ENCODE measurements at places on chromosomes 6 and 20. TPM values are rescaled to one million over a fixed set of nuclear protein-coding genes. Genes with fewer than 3 reads are reported as not detected.

DNA sequence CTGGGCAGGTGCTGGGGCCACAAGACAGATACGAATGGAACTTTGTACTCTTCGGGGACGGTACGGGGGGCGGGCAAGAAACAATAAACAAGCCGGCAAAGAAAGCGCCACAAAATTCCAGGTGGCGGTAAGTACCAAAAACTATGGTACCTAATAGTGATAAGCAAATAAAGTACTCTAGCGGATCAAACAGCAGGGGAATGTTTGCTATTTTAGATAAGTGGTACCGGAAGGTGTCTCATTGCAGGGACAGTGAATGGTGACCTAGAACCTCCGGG, 15.1 kb upstream of the RIPK1 start:
- no peak for DNase-seq

DNA sequence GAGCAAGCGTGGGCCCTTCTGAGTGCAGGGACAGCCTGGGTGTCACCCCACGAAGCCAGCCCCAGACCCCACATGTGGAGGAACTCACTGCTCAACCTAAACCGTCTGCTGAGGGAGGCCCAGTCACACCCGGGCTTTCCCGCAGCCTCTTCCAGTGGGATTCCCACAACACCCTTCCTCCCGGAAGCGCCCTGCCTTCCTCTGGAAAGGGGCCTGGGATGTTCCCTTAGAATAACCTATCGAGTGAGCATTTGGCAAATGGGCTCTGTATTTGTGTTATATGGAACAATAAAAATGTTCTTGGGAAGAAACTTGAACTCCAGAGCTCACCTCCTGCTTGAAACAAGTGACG, 100.0 kb upstream of the DUSP22 start:
- no peak for DNase-seq

- DNase-seq = no peak
Observed at GRCh38 chr6:34317882-34318498, 69.2 kb upstream of the SMIM29 start.

DNA sequence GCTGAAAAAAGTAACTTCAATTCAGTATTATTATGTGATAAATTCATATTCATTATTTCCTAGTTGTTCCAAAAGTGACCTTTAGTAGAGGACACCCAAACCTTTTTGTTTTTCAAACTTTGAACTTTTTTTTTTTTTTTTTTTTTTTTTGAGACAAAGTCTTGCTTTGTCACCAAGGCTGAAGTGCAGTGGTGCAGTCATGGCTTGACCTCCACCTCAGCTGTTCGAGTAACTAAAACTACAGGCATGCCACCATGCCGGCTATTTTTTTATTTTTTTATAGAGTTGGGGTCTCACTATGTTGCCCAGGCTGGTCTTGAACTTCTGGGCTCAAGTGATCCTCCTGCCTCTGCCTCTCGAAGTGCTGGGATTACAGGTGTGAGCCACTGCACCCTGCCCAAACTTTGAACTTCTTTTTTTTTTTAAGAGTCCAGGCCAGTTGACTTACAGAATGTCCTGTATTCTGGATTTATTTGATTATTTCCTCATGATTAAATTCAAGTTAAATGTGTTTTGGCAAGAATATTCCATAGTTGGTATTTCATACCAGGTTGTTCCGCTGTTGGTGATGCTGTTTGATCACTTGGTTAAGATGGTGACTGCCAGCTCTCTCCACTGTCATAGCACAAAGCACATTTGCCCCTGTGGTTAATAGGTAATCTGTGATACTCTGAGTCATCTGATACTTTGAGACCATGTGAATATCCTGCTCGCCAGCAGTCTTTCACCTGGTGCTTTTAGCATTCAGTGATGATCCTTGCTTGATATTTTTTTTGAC, 48.0 kb downstream of the VAPB start:
- DNase-seq = no peak

HNF4A gene
- not detected for total RNA-seq

GRCh38 chr20:59145247-59145923, 18.2 kb upstream of the ZNF831 start:
- no peak for DNase-seq

DNA sequence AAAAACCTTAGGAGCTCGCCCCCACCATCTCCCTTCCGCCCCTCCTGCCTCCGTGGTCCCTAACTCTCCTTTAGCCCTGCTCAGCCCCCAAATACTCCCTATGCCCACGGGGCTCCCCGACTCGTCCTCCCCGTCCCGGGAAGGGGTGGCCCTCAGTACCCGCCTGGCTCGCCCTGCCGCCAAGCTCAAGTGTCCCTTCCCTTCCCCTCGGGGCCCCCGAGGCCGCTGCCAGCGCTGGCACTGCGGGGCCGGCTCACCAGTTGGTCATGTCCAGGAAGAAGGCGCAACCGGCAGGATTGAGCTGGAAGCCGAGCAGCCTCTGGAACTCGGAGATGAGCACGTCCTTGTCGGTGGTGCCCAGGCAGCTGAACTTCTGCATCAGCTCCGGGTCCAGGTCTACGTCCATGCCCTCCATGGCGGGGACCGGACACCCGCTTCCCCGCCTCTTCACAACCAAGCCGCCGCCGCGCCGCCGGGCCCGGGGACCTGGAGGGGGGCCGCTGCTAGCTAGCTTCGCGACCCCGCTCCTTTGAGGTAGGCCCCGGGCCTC, 303 bp downstream of the ILRUN start:
- DNase-seq = peak; percentile 65

DNA sequence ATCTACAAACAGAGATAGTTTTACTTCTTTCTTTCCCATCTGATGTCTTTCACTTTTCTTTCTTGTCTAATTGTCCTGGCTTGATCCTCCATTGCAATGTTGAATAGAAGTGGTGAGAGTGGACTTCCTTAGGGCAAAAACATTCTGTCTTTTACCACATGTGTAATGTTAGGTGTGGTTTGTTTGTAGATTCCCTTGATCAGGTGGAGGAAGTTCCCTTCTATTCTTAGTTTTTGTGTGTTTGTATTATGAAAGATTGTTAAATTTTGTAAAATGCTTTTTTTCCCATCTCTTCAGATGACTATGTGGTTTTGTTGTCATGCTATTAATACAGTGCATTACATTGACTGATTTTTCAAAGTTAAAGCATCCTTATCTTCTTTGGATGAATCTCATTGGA, 41.6 kb upstream of the DUSP22 start:
- DNase-seq = no peak

FOXF2 gene
- 4.9 TPM for total RNA-seq

GGTLC1 gene
- not detected for total RNA-seq

CFAP61 gene
- total RNA-seq = 0.33 TPM

DNA sequence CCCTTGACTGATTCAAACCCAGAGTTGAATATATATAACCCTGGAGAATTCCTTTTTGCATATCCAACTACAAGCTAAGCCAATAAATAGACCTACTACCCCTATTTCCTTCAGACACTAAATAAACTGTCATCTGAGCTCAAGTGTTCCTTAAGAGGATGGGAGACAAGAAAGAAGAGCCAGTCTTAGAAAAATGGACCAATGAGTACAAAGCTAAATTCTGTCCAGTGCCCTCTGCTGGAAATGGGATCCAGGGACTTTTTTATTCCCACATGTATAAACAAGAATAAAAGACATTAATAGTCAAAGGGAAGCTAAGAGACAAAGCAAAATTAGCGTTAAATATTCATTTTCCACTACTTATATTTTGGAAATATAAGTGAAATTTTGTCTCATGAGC, 4.8 kb downstream of the PPP1R10 start:
- DNase-seq = no peak

DNA sequence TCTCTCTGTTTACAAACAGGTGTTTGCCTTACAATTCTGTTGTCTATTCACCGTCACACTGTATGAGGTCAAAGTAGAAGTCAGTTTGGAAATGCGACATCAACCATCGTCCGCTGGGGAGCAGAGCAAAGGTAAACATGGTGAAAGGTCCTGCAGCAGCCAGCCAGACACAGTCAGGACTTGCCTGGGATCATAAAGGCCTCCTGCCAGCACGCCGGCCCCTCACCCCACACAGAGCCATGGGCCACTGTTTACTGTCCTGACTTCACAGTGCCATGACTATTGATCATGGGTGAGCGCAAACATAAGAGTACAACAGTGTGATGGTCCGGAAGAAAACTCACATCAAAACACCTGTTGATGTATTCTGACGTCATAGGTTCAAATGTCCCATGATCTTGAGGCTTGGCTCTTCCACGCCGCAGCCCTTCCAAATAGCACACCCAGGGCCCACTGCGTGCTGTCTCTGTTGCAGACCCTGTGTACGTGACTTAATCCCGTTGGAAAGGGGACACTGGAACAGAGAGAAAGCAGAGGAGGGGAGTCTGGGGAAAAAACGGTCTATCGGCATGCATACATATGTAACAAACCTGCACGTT, 16.9 kb upstream of the PPP1R3G start:
- DNase-seq = no peak

GRM1 gene
- total RNA-seq = not detected

FAM83D gene
- total RNA-seq = 0.33 TPM

- DNase-seq = no peak
Observed at GRCh38 chr6:52410979-52411378, 9.2 kb upstream of the EFHC1 start.

VGLL2 gene
- total RNA-seq = not detected

CST2 gene
- total RNA-seq = not detected

GABRR2 gene
- total RNA-seq = 2.3 TPM

DEFB124 gene
- total RNA-seq = not detected

LRRC73 gene
- 0.33 TPM for total RNA-seq

- DNase-seq = peak; percentile 32
Observed at GRCh38 chr6:18501663-18502013, 114.5 kb downstream of the RNF144B start.

GRCh38 chr6:22570185-22570551, 802 bp downstream of the HDGFL1 start:
- DNase-seq = no peak

TRIM15 gene
- not detected for total RNA-seq

PDYN gene
- not detected for total RNA-seq

CPNE5 gene
- 3.7 TPM for total RNA-seq

DNA sequence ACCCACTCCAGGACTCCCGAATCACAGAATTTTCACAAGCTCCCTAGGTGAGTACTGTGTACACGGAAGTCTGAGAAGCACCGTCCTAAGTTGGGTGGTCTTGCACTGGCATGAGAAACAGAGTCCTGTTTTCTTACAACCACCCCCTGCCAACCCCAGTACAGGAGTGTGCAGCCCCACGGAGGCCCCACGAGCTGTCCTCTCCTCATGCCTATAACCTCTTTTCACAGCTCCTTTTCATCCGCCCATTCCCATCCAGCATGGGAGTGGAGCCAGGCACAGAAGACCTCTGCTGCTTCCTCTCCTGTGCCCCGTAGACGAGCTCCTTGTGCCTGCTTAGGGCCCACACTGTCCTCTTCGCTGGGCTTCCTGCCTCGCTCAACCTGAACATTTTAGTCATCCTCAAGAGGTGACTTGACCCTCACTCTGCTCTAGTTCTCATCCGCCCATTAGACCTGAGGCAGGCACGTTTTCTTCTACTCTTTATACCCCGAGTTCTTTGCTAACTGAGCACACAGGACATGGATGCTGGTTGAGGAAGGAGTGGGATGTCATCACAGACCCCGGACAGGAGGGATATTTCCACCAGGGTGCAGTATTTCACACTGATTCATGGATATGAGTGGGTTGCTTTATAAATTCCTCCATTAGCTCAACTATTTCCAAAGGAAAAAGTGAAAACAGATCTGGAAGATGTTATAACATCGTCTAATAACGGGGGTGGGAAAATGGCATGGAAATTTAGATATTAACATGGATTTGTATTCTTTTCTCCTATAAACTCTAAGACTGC, 160.5 kb downstream of the TTLL2 start:
- DNase-seq = no peak

DNA sequence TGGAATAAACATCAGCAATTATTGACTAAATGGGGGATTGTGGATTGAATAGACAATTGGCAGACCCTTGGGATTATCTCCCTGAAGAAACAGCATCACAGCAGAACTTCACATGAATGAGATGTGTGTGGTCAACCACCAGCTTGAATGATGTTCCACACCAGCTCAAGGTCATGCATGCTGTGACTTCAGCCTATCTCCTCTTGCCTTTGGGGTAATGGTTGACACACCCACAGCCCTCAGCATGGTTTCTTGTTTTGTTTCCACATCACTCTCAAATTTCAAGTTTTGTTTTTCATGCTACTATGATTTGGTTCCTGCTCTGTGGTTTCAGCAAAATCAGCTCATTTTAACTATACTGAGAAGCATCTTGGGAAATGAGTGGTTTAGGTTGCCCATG, 94.3 kb downstream of the PAK5 start:
- no peak for DNase-seq

- DNase-seq = no peak
Observed at GRCh38 chr20:19827818-19828217, 69.8 kb downstream of the RIN2 start.

SLC13A3 gene
- total RNA-seq = 2.9 TPM
